ENCODE measurements at places on chromosomes 4 and X. TPM values are rescaled to one million over a fixed set of nuclear protein-coding genes. Genes with fewer than 3 reads are reported as not detected.

The STOX2 gene
- polyA plus RNA-seq, result 16.2 TPM

The CENPE gene
- 11.2 TPM for polyA plus RNA-seq

The MAGEA8 gene
- 0.12 TPM for polyA plus RNA-seq

The SCRG1 gene
- polyA plus RNA-seq, result 0.68 TPM

The TMEM156 gene
- polyA plus RNA-seq, result 0.33 TPM

The GYPB gene
- polyA plus RNA-seq, result 17.4 TPM

The GAGE1 gene
- not detected for polyA plus RNA-seq

The PRSS48 gene
- polyA plus RNA-seq, result not detected

The EDA2R gene
- 1.3 TPM for polyA plus RNA-seq

The PDLIM3 gene
- polyA plus RNA-seq, result 18.8 TPM

The PAGE2B gene
- not detected for polyA plus RNA-seq

GRCh38 chr4:159071969-159072765 is 30.7 kb upstream of the RAPGEF2 start:
- no peak for DNase-seq

DNA sequence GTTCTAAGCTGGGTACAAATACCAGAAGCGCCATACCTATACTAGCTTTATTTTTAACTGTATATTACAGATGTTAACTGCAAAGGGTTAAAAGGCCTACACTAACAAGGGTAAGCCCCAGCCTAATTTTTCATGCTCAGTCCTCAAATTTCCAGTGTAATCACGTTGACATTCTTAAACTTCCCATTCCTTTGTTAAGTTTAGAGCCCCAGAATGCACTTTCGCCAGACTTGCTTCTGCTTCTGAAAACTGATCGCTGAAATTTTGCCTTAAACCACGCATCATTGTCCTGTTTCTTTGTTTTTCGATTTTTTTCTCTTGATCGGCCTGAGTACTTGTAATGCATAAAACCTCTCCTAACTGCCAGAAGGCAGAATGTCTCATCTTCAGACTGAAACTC is 2141.9 kb upstream of the AGA start:
- no peak for DNase-seq

- DNase-seq, result no peak
Measured at GRCh38 chr4:113591982-113592381, 169.6 kb downstream of the CAMK2D start.

- no peak for DNase-seq
Measured at GRCh38 chr4:179372746-179373145, 1930.5 kb upstream of the AGA start.

GRCh38 chr4:41189076-41189475 is 25.3 kb downstream of the APBB2 start:
- DNase-seq, result no peak

- DNase-seq, result no peak
Measured at GRCh38 chrX:17632942-17633341, 104.4 kb upstream of the SCML1 start.

- no peak for DNase-seq
Measured at GRCh38 chr4:188612659-188613058, 473.4 kb downstream of the TRIML1 start.

DNA sequence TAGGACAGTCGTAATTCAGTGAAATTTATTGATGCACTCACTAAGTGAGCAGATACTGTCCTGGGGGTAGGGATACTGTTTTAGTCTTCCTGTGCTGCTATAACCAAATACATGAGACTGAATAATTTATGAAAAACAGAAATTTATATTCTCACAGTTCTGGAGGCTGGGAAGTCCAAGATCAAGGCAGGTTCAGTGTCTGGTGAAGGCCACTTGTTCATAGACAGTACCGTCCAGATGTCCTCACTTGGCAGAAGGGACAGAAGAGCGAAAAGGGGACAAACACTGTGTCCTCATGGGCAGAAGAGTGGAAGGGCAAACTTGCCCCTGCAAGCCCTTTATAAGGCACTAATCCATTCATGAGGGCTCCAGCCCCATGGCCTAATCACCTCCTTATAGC is 45.6 kb downstream of the PGRMC2 start:
- no peak for DNase-seq

DNA sequence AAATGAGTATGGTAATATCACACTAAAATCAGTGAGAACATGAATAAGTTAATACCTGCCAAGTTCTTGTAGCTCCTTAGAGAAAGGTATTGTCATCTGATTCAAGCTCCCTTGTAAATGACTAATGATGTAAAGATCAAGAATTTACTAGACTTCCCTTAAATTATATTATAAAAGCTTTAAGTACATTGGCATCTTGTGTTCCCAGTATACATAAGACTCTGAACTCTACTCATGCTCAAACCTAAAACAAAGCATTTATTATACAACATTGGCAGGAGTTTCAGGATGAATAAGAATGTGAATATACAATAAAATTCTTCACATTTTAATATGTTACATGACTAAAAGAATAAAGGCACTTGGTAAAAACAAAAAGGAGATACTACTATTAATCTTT is 126.8 kb upstream of the UNC5C start:
- no peak for DNase-seq

DNA sequence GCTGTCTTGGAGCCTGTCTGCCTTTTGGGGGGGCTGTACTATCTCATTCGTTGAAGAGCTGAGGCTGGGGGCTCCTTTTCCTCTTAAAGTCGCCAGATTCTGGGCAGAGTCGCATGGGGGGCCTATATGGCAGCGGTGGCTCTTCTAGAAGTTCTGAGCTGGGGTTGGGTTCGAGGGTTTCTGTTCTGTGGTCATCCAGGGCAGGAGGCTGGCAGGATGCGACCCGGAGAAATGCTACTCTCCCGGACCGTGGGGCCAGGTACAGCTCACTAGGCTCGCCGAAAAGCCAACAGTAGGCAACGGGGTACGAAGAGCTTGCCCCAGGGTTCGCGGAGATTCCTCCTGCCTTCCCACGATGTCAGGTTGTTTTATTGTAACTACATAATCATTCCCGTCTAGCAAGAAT is 1.9 kb upstream of the CITED1 start:
- DNase-seq, result no peak

- DNase-seq, result peak; percentile 62
Measured at GRCh38 chr4:143514497-143514896, 995 bp downstream of the SMARCA5 start.

DNA sequence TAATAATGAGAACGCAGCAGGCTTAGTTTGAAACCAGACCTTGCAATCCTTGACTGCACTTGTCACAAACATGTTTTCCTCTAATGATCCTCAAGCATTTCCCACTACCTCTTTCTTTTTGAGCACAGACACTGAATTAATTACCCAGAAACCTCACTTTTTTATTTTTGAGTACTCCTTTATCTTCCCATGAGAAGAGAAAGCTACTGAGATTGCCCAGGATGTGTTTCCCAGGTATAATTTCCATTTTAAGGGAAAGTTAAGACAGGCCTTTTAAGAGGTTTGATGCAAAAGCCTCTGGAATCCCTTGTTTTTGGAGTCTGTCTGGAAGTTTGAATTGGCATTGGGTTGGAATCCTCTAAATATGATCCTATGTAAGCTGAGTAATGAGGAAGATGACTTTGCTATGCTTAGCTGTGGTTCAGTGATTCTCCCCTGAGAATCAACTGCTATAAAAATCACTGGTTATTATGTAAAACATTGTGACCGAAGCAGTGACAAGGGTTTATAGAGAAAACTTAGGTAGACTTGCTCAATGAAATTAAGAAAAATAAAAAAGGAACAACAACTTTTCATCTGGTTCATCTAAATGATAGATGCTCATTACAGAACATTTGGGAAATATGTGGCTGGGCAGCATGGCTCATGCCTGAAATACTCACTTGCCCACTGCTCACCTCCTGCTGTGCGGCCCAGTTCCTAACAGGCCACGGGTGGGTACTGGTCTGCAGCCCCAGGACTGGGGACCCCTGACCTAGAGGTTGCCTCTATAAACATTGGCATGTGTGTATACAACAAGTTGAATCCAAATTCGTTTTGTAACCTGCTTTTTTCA is 10.8 kb upstream of the RHOH start:
- no peak for DNase-seq

DNA sequence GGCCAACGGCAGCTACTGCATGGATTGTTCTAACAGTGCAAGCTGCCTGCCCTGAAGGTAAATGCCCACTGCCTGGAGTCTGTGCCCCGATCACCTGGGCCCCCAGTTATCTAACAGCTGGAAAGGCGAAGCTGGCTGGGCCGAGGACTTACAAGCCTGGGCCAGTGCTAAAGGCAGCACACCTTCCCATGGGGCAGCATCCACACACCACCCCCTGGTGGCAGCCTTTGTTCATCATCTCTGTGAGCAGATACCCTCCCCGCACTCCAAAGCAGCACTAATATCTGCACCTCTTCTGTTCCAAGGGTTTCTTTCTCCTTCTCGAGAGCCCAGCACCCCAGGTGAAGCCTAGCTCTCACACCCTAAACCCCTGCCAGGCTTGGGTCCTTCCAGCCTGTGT is 7.6 kb downstream of the SLC2A9 start:
- DNase-seq, result no peak

DNA sequence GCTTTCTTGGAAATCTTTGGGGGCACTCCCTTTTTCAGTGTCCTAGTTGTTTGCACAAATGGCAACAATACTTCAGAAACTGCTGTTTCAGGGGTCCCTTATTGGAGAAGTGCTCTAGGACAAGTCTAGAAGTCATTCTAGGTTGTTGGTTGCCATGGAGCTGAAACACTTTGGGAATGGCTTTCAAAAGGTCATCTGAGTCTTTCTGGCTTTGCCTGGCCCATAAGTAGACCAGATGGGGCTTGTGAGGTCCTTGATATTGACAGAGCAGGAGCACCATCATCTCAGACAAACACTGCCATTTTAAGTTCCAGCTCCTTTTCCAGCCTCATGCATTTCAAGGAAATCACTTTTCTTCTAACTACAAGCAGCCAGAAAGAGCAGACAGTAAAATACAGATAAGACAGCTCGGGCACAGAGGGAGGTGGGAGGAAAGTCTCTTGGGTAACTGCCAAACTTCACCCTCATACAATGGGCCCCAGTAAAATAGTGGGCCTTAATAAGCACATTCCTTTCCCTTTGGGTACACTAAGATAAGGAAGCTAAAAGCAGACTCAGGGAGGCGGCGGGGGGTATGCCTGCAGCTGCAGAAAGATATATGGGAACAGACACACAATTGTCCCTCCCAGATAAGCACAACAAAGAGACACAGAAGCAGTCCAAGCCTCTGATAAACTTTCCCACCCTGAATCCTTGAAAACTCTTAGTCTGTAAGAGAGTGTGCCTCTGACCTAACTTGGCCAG is 8.5 kb upstream of the NXF3 start:
- DNase-seq, result no peak

- DNase-seq, result no peak
Measured at GRCh38 chr4:52477191-52477780, 181.8 kb downstream of the USP46 start.

DNA sequence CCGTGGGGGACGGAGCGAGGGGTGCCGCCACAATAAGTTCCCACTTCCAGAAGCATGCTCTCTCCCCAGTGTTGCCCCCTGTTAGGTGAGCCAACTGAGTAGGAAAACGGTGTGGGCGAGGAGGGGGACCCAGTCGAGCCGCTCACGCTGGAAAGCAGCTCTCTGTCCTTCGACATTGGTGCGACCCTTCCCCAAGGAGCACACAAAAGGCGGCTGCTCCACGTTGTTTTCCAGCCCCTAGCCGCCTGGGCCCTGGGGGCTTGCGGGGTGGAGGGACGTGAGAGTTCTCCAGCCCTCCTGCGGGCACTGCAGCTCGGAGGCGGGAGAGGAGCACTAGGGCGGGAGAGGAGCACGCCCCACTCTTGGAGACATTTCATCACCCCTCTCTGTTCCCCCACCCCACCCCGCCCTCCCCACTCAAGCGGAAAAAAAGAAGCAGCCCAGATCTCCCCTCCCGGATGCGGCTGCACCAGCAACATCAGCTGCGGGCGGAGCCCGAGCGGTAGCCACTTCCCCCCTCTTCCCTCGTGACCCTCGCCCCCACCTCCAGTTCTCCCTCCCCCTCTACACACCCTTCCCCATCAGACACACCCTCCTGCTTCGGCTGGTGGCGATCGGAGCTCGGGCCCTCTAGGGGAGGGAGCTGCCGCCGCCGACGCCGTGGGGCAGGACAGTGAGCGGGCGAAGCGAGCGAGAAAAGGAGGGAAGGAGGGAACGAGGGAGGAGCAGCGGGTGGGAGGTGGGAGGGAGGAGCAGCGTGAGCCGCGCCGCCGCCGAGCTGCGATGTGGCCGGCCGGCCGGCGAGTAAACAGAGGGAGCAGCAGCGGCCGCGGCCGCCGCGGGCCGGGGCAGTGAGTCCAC is at the start of gene DOCK11:
TSS of gene DOCK11 (plus strand) at position 755 of the 861 bp plus-strand sequence. CDS start 157 bp downstream, outside the sequence.
- DNase-seq, result peak; percentile 67

DNA sequence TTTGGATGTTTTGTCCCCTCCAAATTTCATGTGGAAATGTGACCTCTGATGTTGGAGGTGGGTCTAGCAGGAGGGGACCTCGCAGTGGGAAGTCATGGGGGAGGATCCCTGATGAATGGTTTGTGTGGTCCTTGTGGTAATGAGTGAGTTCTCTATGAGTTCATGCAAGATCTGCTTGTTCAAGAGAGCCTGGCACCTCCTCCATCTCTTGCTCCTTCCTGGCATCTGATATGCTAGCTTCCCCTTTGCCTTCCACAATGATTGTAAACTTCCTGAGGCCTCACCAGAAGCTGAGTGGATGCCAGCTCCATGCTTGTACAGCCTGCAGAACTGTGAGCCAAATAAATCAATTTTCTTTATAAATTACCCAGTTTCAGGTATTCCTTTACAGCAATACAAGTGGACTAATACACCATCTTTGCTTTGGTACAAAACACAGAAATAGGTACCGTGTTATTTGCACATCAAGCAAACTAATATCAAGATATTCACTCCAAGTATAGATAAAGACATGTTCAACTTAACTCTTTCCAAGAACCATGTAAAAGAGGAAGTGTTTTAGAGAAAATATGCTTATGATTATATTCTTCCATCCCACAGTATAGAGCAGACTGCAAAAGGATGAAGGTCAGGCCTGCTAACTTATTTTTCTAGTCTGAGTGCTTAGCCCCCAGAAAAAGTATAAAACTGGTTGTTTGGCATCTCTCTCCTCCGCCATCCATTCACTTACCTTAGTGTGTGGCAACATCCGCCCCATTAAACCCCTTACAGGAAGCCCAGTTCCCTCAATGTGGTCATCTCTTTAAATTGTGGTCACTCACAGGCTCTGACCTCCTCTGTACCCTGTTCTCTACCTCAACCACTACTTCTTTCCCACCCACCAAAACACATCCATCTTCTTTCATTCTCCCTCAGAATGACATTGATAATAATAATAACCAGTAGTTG is 6.7 kb downstream of the ARAP2 start:
- no peak for DNase-seq

- DNase-seq, result no peak
Measured at GRCh38 chrX:55342533-55343501, 78.1 kb upstream of the PAGE3 start.

GRCh38 chr4:119581190-119581873 is 47.3 kb downstream of the PDE5A start:
- no peak for DNase-seq

- DNase-seq, result no peak
Measured at GRCh38 chr4:73315091-73315490, 56.5 kb upstream of the ANKRD17 start.
